NCI-H1436 (cell line): ENCODE measurements at places on chromosomes 4 and X.

- DNase-seq, result no peak
Observed at GRCh38 chr4:168724243-168724642, 227.4 kb downstream of the PALLD start.

GRCh38 chr4:167210166-167210565 is 24.1 kb downstream of the SPOCK3 start:
- peak; percentile 12 for DNase-seq

- DNase-seq, result no peak
Observed at GRCh38 chrX:132539611-132540010, 50.8 kb upstream of the MBNL3 start.

GRCh38 chr4:187212446-187213080 is 488.9 kb upstream of the FAT1 start:
- no peak for DNase-seq

DNA sequence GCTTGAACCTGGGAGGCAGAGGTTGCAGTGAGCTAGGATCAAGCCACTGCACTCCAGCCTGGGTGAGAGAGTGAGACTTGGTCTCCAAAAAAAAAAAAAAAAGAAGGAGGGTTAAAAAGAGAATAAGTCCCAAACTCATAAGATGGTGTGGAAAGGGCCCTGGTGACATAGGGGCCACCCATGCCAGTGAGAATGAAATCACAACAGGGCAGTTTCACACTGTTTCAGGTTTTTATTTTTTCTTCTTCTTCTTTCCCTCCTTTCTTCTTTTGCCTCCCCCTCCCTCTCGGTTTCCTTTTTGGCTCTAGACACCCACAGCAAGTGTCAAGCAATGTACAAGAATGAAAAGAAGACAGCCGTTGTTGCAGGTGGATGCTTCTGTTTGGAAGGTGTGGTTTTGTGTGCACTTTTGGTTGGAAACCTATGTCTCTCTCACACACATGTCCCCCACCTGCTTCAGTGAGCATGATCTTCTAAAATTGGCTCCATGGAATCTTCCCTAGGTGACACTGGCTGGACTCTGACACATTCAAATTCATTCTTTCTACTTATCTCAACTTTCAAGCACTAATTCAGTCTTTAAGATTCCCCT is 14.4 kb upstream of the TLR8 start:
- no peak for DNase-seq
